Progenitor cell of endocrine pancreas (in vitro differentiated cells): ENCODE measurements at places on chromosomes 7 and 10.

GRCh38 chr10:68578974-68579373, 18.8 kb downstream of the TET1 start:
- DNase-seq = no peak

GRCh38 chr7:132703742-132704141, 127.5 kb upstream of the PLXNA4 start:
- no peak for DNase-seq

DNA sequence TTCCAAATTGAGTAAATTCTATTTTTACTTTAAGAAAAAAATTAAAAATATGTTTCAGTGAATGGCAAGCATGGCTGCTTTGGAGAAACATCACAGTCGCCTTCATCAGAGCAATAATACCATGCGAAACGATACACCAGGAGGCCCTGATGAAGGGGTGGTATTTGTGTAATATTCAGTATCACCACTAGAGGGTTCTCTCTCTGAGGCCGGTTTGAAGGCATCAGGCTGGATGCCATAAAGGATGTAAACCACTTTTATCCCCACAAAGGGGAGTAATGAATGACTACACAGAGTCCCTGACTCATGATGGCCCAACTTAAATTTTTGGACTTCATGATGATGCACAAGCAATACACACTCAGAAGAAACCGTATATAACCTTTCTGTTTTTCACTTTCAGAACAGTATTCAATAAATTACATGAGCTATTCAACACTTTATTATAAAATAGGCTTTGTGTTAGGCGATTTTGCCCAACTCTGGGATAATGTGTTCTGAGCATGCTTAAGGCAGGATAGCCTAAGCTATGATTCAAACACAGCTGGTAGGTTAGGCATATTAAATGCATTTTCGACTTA, 95.5 kb downstream of the PPP1R17 start:
- no peak for DNase-seq

GRCh38 chr7:3594901-3595300, 293.8 kb downstream of the SDK1 start:
- no peak for DNase-seq

DNA sequence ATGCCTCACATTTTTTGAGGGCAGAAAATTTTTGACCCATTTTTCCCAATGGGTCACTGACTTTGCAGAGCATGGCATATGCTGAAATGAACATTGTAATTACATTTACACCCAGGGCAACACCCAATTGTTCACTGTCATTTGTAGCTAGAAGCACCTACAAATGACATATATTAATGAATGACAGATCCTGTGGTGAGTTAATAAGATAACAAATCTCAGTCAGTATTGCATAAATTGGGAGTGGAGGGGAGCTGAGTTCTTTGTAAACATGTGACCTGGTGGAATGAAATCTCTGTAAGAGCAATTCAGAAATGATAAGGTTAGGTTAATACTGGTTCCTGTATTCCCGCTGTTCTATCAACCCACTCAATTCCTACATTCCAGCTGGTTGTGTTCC, 255.1 kb upstream of the LRRN3 start:
- no peak for DNase-seq

DNA sequence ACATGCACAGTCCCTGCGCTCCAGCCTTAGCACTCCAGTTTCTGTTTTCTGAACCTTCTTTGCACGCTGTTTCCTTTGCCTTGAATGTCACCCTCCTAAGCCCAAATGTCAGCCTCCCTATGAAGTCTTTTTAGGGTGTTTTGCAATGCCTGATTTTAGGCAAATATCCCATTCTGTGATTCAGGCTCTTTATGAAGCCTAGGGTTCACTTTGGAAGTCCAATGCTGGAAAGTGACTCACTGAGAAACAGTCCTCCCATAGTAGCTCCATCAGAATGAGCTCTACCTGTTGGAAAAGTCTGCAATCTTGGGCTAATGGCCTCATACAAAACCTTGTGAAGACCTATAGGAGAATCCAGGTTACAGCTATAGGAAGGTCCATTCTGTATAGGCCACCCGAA, 5.3 kb downstream of the LAMB4 start:
- DNase-seq = no peak
